ENCODE measurements at places on chromosomes 3 and 15. TPM values are rescaled to one million over a fixed set of nuclear protein-coding genes. Genes with fewer than 3 reads are reported as not detected.

DNA sequence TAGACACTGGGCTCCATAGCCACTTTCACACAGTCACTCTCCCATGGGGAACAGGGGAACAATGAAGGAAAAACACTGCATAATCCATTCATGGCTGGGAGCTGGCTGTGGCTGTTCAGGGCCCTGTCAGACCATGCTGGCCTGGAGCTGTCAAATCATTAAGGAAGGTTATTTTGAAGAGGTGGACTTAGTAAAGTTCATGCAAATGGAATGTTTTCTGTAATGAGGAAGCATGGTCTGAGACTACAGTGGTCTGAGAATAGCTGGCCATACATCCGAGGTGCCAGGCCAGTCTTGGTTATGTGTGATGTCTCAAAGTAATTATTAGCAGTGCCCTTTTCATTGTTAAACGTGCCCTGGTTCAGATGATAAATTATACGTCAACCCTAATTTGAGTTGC lies 117.1 kb upstream of the MRPS22 start:
- H3K4me1 ChIP-seq: no peaks in the 10 kb centered on the region
- no peak overlapping the region for H3K4me3 ChIP-seq
- no peak overlapping the region for H3K27ac ChIP-seq
- no peaks in the 10 kb centered on the region for H3K36me3 ChIP-seq
- no peak for DNase-seq
- H3K27me3 ChIP-seq: peaks cover 4% of the 10 kb centered on the region

The C2CD4A gene
- 0.18 TPM for total RNA-seq

The EIF4E3 gene
- total RNA-seq: 5.2 TPM

GRCh38 chr3:99348451-99348850 lies 289.9 kb upstream of the COL8A1 start:
- H3K36me3 ChIP-seq: no peaks in the 10 kb centered on the region
- DNase-seq: no peak
- no peak overlapping the region for H3K27ac ChIP-seq

DNA sequence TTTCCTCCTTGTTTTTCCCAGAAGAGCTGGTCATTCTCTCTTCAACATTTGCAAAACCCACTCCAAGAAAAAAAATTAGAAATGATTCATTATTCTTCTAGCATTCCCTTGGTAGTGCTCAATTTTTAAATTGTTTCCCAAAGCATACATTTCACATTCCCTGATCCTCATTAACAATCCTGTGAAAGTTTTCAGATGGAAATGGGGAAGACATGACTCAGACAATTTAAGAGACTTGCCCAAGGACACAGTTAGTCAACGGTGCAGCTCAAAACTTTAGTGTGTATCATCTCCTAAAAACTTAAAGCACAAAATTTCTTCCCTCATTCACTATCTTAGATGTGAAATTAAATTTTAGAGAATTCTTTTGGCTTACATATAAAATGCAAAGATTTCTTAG lies 17.1 kb upstream of the ABI3BP start:
- peaks cover 6% of the 10 kb centered on the region for H3K36me3 ChIP-seq
- H3K27ac ChIP-seq: no peak overlapping the region
- H3K27me3 ChIP-seq: peaks cover 1% of the 10 kb centered on the region
- no peaks in the 10 kb centered on the region for H3K4me1 ChIP-seq

The TMC3 gene
- not detected for total RNA-seq
